ENCODE measurements at places on chromosomes 11 and 22.

GRCh38 chr11:12473381-12473780, 96.0 kb downstream of the PARVA start:
- DNase-seq, result no peak

DNA sequence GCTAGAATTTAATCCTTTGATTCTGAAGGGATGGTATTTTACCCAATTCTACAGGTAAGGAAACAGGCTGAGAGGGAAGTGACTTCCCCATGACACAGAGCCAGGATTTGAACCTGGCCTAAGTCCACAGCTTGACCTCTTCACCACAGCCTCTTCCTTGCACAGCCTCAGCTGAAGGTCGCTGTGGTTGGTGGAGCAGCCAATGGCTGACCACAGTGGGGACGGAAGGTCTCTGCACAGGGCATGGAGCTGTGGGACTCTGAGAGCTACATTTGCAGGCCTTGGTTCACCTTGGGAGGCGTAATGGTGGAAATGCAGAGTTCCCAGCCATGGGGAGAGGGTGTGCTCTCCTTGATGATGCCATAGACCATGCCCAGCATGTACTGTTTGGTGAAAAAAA, 295.0 kb downstream of the DDX10 start:
- no peak for DNase-seq

DNA sequence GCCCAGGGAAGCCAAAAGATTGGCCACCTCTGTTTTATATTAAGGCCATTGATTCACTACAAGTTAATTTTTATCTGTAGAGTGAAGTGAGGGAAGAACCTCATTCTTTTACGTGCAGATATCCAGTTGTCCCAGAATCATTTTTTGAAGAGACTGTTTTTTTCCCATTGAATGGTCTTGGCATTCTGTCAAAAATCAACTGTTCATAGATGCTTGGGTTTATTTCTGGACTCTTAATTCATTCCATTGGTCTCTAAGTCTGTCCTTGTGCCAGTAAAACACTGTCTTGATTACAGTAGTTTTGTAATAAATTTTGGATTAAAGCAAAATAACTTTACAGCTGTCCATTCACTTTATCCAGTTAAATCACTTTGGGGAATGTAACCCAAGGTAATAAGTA, 26.8 kb downstream of the WBP2NL start:
- DNase-seq, result no peak

DNA sequence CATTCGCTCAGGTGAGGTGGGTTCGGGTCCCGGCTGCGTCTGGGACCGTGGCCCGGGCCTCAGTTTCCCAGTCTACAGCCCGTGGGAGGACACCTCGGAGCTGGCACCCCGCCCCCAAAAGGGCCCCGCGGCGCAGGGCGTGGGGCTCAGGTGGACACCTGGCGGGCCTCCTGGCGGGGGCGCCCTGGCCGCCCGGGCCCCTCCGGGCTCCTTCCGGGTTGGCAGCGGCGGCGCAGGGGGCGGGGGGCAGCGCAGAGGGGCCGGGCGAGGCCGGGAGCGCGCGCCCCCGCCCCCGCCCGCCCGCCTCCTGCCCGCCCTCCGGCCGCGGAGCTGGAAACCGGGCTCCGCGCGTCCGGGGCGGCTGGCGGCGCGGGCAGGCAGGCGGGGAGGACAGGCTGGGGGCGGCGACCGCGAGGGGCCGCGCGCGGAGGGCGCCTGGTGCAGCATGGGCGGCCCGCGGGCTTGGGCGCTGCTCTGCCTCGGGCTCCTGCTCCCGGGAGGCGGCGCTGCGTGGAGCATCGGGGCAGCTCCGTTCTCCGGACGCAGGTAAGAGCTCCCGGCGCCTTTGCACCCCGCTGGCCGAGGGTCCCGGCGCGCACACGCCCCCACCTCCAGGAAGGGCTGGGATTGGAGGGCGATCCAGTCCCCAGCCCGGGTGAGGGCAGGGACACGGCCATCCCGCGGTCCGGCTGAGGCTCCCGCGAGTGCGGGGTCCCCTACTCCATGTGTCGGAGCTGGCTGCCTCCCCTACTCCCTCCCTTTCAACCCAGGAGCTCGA, at the start of gene EMID1:
Gene EMID1, plus strand, starts transcription at position 303 of the 778 bp plus-strand sequence. Its CDS starts 143 bp downstream, at position 446.
- no peak for DNase-seq

- DNase-seq, result no peak
Measured at GRCh38 chr22:24108073-24108472, 73.2 kb upstream of the SUSD2 start.

DNA sequence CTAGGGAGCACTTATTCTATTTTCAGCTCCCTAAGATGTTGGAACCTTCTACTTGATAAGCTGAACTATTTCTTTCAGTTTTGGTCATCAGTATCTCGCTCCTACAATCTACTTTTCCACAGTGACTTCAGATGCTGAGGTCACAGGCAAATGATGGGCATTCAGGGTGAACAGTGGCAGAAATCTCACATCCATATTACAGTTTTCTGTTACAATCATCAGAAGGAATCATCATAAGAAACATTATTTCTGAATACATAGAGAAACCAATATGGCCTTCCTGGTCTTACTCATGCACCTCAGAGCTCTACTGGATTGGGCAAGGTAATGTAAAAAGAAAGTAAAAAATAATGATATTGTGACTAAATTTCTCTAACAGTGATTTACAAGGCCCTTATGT, 39.4 kb upstream of the DDI1 start:
- no peak for DNase-seq

DNA sequence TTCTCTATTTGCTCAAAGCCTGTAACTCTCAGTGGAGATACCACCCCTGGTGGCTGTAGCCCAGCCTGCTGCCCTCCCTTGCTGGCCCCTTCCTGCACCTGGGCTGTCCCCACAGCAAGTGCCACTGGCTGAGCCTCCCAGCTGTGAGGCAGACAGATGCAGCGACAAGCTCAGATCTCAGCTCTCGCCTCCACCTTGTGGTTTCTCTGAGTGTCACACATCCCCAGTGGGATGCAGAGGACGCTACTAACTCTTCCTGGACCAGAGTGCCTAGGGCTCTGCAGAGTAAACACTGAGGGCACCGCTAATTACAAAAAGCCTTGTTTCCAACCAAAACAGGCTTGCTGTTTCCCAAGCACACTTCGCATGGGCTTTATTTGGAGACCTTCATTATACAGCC, 8.9 kb downstream of the YPEL1 start:
- no peak for DNase-seq

GRCh38 chr11:2885017-2885677, 428 bp downstream of the CDKN1C start:
- peak; percentile 22 for DNase-seq
